ENCODE measurements at places on chromosomes 2 and 18. TPM values are rescaled to one million over a fixed set of nuclear protein-coding genes. Genes with fewer than 3 reads are reported as not detected.

- DNase-seq = no peak
Measured at GRCh38 chr2:131030478-131030971, 62.7 kb downstream of the FAM168B start.

- DNase-seq = no peak
Measured at GRCh38 chr2:85741211-85741832, 12.5 kb upstream of the ATOH8 start.

GRCh38 chr2:37291680-37292079 is 33.0 kb downstream of the PRKD3 start:
- DNase-seq = no peak

GRCh38 chr2:6968319-6969100 is 51.3 kb downstream of the RNF144A start:
- no peak for DNase-seq

GRCh38 chr18:79785831-79786230 is 11.9 kb upstream of the KCNG2 start:
- no peak for DNase-seq

DNA sequence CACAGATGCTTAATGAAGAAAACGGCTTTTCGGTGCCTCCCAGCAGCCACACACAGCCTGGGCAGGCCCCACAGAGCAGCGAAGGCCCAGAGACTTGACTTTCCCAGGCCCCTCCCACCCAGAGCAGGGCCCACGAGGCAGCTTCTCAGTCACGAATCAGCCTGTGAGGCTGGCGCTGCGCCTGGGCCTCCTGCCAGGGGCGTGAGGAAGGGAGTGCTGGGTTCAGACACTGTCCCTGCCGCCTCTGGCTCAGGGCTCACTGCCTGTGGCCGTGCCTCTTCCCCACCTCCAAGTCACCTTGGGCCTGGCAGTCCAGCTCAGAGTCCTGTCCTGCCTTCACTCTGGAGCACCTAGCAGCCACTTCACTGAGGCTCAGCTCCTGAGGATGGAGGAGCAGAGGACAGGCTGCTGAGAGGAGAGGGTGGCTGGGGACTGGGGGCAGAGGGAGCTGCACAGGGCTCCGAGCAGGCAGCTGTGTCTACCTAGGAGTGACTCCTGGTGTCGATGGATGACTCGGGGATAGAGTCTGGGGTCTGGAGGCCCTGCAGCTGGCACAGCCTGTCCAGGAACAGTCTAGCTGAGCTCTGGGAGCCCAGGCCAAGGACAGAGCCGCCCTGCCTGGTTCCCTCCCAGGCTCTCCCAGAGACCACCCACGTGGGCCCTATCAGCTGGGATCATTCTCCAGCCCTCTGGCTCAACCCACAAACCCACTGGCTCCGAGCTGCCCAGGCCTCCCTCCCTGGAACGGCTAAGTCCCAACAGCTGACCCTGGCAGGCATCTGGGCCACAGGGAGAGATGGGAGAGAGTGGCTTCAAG is 36.4 kb upstream of the FOSL2 start:
- no peak for DNase-seq

GRCh38 chr2:238299803-238300202 is 11.4 kb upstream of the PER2 start:
- DNase-seq = no peak

DNA sequence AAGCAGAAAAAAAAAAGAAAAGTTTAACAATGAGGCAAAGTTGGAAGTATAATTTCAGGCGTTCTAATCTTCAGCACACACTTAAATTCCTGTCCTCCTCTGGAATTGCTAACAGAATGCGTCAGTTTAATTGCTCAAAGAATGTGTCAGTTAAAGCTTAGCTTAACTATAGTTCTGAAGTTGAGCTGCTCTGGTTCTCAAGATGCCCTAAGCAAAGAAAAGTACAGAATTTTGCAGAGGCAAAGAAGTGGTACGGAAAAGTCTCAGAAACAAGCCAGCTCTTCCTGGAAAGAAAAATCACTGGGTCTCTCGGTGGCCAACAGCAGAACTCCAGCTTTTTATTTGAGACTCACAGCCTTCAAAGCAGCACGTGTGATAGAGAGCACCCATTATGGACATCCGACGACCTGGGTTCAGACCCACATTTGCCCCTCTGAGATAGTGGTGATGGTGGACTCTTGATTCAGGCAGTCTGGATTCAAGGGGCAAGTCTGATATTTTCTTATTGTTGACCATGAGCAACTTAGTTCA is 22.2 kb upstream of the MYO3B start:
- no peak for DNase-seq

GRCh38 chr2:235544689-235544969 is 50.8 kb downstream of the AGAP1 start:
- no peak for DNase-seq

GRCh38 chr2:83112858-83113257 is 1346.2 kb downstream of the SUCLG1 start:
- no peak for DNase-seq

- no peak for DNase-seq
Measured at GRCh38 chr2:9973690-9974089, 22.2 kb downstream of the GRHL1 start.

- DNase-seq = no peak
Measured at GRCh38 chr18:44911773-44912172, 231.1 kb downstream of the SETBP1 start.

DNA sequence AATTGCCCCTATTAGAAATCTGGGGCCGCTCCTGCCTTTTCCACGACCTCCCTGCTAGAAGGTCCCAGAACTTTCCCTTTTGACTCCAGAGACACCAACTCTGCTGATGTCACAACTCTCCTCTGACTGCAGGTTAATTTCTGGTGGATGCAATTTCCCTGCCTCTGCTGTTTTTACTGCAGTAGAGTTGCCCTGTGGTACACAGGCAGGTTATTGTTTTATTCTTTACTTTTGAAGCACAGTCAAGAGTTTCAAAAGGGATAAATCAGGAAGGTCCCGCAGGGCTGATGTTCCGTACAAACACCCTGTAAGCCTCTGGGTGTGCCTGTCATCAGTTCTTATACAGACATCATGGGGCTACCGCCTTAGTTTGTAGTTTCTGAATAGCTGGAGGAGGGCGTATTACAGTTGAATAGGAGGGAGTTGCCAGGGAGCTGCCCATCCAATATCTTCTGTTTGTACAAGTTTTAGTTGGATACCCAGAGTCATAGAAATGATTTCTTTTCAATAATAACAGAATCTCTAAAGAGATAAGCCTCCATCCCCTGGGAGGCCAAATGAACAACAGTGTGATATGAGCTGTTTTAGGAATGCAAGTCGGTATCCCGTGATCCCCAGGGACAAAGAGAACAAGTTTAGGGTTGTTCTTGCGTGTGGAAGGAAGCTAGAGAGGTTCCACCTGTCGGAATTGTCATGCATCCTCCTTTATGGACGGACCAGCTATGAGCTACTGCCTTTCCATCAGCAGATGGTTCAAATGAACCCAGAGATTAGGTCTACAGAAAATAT is 108.4 kb upstream of the COPS8 start:
- no peak for DNase-seq

- DNase-seq = no peak
Measured at GRCh38 chr2:115880558-115880957, 1438.1 kb downstream of the DPP10 start.

GRCh38 chr2:107267086-107267485 is 381.1 kb upstream of the ST6GAL2 start:
- no peak for DNase-seq

DNA sequence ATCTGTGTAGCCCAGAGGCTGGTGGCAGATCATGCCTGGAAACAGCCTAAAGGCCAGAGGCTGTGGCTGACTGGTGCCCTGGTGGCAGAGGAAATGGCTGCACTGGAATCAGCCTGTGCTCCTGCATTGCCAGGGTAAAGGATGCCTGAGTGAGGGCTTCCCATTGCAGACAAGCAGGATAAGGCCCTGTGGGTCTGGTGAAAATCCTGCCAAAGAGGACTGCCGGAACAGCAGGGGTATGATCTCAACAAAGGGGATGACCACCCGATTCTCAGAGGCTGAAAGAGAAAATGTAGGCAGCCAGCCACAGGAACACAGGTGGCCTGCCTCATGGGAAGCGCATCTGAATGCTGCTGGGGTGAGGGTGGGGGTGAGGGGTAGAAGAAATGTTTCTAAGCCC is 48.2 kb downstream of the FBXO48 start:
- no peak for DNase-seq

DNA sequence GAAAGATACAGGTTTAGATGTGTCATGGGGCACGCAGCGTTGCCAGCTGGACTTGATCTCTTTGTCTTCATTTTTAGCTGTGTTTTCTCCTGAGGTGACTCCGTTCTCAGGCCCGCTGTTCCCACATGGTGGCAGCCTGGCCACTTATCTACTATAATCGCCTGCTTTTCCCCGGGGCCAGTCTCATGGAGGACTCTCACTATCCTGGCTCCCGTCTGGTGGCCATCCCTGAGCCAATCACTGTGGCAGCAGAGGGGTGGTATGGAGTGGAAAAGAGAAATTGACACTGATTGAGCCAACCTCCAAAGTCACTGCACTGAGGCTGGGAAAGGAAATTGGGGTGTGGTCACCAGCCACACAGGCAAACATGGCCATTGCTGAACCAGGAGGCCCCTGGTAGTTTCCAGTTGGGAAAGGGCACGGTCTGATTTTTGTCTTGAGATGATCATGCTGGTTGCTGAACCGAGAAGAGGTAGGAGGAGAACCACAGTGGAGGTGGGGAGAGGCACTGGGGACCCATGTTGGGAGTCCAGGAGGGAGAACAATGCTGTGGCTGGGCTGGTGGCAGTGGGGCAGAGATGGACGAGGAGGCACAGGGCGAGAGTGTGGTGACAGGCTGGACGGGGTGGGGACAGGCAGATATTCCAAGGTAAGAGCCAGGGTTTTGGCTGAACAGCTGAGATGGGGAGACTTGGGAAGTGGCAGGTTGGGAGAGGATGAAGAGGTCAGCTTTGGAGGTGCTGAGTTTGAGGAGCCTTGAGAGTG is 45.6 kb downstream of the KCNIP3 start:
- no peak for DNase-seq

DNA sequence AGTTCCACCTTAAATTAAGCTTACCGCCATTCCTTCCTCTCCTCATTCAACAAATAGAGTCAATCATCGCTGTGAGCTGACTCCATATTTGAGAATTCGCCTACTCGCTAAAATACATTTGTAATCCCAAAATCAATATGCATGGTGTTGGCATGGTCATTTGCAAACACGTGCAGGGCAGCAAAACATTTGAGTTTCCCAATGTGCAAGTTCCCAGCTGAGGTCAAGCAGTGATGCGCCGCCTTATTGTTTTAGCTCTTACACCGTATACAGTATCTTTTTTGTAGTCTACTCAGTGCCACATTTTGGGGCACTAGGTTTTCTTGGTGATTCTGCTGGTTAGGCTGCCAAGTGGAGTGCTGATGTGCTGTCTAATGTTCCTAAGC is 73.3 kb upstream of the MGAT4A start:
- no peak for DNase-seq

GRCh38 chr2:238158509-238159070 is at the start of gene ERFE:
ERFE (plus strand) TSS chr2:238158970; CDS start chr2:238159008, 38 bp downstream.
- no peak for DNase-seq

- DNase-seq = no peak
Measured at GRCh38 chr2:119005051-119005450, 63.1 kb downstream of the MARCO start.

GRCh38 chr2:23420840-23421476 is 36.0 kb downstream of the KLHL29 start:
- DNase-seq = no peak

GRCh38 chr18:5286525-5286924 is 9.0 kb downstream of the ZBTB14 start:
- no peak for DNase-seq

- no peak for DNase-seq
Measured at GRCh38 chr2:241675885-241676284, 10.7 kb downstream of the DTYMK start.

DNA sequence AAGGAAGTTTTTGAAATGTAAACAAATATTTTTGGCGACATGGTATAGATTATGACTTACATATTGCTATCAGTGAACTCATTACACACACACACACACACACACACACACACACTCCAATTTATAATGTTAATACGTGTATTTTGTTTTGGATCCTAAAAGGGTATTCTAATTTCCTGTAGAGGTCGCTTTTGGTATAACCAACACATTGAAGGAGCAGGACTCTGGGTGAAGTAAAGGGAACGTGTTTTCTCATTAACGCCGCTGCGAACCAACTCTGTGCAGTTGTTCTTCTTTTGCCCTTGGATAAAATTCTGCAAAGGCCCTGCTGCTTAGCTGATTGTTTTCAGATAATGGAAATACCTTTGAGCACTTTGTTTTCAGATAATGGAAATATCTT is 190.4 kb downstream of the PMAIP1 start:
- no peak for DNase-seq

- DNase-seq = no peak
Measured at GRCh38 chr2:137178951-137179377, 413.6 kb downstream of the THSD7B start.

DNA sequence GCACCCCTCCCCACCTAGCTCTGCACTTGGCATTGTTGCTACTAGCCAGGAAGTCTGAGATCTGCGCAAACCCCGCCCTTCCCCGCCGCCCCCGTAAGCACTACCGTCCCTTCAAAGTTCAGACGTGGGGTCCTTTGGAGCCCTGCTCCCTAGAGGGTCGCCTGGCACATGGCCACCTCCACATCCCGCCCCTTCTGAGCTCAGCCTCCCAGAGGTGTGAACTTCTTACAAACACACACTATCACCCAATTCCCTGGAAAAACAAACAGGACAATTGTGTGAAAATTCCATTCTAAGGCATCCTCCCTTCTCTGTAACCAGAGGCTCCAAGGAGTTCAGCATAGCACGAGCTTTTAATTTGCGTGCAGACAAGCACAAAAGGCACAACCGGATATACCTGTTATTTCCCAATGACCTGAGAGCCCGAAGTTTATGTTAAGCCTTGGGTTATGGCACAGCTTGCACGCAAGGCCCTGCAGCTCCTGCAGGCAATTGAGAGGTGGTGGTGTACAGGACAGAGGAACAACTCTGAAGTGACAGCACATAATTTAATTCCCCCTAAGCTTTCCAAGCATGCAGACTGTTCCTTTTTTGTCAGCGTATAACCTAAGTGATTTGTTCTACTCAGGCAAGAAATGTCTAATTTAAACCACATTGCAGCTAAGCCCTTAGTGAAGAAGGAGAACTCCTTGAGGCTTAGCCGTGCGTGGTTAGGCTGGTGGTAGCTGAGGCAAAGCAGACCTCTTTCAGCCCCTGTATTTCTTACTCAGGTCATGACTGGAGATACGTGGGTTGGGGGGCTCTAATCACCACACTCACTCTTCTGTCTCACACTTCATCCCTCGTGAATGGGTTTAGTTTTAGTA is 20.3 kb upstream of the CYP1B1 start:
- DNase-seq = no peak

Gene CAPN13
- not detected for total RNA-seq

Gene GEN1
- 16.4 TPM for total RNA-seq

Gene SLC5A7
- not detected for total RNA-seq

Gene ALPP
- total RNA-seq = not detected

Gene RBBP8
- total RNA-seq = 5.4 TPM

Gene STK39
- total RNA-seq = 9.4 TPM

Gene TPO
- not detected for total RNA-seq

Gene OSR1
- 1.3 TPM for total RNA-seq

Gene RESP18
- not detected for total RNA-seq

Gene CHRND
- total RNA-seq = not detected

Gene SERPINB4
- total RNA-seq = not detected

Gene ADAM23
- total RNA-seq = 5.8 TPM

Gene IMMT
- 85.3 TPM for total RNA-seq

Gene TLX2
- not detected for total RNA-seq

Measured in glomerular endothelial cell (primary cell).